ENCODE measurements at places on chromosomes 4 and X.
A peak's percentile ranks its signal among the peaks of the same experiment; 100 is the strongest.

DNA sequence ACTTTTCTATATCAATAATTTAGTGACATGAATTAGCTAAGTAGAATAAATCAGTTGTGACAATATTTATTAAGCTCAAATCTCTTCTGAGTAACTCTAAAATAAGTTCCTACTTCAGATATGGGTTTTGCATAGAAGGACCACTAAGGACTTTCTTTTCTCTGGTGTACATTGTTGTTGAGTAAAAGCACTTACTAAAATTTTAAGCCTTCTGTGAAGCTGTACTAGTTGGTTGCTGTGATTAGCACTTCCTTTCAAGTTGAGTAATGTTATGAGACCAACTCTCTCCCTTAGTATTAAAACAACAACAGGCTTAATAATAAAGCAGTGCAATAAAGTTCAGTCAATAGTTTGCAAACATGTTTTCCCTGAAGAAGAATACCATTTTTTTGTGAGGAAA, 667.4 kb upstream of the NDST4 start:
- DNase-seq, result no peak

DNA sequence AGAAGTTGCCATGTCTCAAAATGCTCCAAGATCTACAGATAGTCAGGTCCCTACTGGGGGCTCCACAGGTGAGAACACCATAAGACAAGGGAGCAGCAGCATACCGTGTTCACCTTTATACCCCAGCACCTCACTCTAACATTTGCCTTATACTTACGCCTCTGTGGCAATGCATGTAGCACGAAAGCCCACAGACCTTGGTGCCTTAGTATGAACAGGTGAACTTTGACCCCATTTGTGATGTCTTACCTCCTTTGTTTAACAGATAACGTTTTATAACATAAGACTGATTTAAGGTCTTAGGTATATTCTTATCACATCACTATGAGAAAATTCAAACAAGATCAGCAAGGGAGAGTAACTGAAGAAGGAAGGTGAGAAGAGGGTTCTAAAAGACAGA, 128.8 kb downstream of the ARX start:
- DNase-seq, result no peak

GRCh38 chr4:158067646-158068045, 105.2 kb downstream of the GASK1B start:
- no peak for DNase-seq

DNA sequence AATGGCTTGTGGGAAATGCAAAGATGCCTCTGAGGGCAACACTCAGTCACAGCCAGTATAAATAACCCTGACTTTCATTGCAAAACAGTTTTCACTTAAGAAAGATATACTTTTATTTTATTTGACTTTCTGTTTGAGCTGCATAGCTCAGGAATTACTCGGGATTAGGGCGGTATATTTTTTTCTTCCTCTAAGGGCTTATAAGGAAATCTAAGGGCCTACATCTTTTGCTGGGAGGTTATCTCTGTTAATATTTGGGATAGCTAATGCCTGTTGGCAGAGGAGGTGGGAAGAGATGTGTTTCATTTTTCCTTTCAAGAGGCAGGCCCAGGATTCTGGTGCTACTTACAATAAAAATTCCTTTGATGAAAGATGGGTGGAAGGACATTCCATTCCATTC, 28.8 kb upstream of the EGFL6 start:
- no peak for DNase-seq

DNA sequence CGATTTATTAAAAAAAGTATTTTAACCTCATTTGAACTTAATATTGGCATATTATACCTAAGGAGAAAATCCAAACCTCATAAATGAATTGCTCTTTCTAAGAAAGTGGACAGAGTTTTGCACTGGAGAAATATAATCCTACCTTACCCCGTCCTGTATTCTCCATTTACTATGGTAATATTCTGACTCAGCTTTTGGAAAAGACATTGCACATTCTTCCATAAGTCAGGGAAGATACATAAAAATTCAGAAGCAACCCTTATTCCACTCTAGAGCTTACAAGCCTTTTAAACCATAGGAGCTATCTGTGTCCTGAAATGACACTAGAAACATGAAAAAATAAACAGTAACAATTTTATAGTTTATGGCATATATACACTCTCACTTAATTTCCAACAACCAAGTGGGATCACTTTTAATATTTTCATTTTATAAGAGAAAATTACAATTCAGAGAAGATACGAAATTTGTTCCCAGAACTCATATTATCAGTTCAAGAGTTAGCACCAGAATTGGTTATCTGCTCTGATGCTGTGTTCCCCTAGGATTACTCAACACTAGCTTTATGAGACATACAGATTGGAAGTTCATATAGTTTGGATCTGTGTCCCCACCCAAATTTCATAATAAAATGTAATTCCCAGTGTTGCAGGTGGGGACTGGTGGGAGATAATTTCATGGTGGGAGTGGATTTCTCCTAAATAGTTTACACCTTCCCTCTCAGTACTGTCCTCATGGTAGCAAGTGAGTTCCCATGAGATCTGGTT, 359.4 kb downstream of the ARAP2 start:
- no peak for DNase-seq

GRCh38 chr4:99059550-99059949, 29.0 kb downstream of the ADH5 start:
- DNase-seq, result no peak

GRCh38 chr4:560061-560460, 16.0 kb downstream of the TMEM271 start:
- DNase-seq, result no peak

DNA sequence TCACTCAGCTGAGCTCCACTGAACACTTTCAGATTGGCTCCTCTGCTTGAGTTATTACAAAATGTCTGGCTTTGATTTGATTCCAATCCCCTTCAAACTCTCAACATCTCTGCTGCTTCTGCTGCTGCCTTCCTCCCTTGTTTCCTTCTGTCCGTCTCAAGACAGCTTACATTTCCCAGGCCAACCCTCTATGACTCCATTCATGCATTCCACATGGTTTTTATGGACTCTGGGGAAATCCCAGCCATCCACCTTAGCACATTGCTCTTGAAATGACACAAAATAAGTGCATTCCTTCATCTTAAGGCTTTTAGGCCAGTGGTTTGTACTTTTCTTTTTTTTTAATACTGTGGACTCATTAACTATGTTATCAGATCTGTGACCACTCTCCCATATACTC, 68.5 kb upstream of the TMEM164 start:
- DNase-seq, result no peak

- no peak for DNase-seq
Observed at GRCh38 chr4:7187691-7188090, 4.6 kb upstream of the SORCS2 start.

DNA sequence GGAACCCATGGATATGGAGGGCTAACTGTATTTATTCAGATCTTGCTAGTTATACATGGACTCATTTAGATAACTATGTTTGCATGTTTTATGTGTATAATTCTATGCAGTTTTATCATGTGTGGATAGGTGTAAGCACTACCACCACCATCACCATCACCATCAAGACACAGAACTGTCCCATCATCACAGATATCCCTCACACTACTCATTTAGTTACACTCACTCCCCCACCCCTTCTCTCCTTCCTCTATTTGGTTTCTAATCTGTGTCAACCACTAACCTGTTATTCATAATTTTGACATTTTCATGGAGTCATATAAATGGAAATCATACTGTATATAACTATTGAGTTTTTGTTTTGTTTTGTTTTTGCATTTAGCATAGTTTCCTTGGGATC, 43.7 kb downstream of the STAG2 start:
- DNase-seq, result no peak

DNA sequence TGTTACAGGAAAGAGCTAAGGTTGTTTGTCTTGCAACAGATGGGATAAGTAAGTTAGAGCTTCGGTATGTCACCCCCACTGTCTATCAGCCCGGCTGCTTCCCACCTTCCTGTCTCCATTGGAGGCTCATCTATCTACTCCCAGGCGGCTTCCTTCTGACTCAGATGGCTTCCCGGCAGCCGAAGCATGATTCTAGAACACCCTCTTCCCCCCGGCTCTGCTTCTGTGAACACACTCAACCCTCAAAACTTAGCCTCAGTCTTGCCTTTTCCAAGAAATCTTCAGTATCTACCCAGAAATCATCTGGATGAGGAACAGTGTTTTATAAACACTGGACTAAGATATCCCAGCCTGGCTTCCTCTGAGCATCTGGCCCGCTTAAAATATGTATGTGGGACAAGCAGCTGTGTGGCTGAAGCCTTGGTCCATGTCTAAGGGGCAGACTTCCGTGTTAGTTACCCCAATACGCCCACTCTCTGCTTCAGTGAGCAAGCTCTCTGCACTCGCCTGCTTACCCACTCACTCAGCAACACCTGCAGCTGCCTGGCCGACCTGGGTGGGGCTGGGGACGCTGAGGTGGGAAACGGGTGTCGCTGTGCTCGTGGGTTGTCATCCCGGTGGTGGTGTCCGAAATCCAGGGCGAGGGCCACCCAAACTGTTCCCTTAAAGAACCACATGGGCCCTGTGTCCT, 12.0 kb upstream of the SLC2A9 start:
- peak; percentile 25 for DNase-seq

GRCh38 chr4:121485190-121485804, 104.5 kb upstream of the QRFPR start:
- DNase-seq, result no peak
